ENCODE measurements at places on chromosomes 7 and 10. TPM values are rescaled to one million over a fixed set of nuclear protein-coding genes. Genes with fewer than 3 reads are reported as not detected.

TACC2 gene
- polyA plus RNA-seq = not detected

PRPS1L1 gene
- polyA plus RNA-seq = not detected

MYPN gene
- polyA plus RNA-seq = not detected

COL1A2 gene
- not detected for polyA plus RNA-seq

AKR1E2 gene
- not detected for polyA plus RNA-seq

GRM3 gene
- polyA plus RNA-seq = not detected

TCF7L2 gene
- 0.43 TPM for polyA plus RNA-seq

LAMB1 gene
- polyA plus RNA-seq = not detected

GTF2IRD1 gene
- polyA plus RNA-seq = not detected

ENTPD1 gene
- polyA plus RNA-seq = 48.0 TPM

GPAM gene
- 2.5 TPM for polyA plus RNA-seq

PNLIPRP3 gene
- polyA plus RNA-seq = not detected

DNTT gene
- polyA plus RNA-seq = 0.10 TPM

ZCWPW1 gene
- polyA plus RNA-seq = 12.1 TPM

GARIN1A gene
- 0.10 TPM for polyA plus RNA-seq

TCERG1L gene
- not detected for polyA plus RNA-seq
